Stimulated activated naive CD8-positive, alpha-beta T cell treated with anti-CD3 and anti-CD28 coated beads, Interleukin-15, Interleukin-2, amounts not matched to agents 100 U/mL and 50 U/mL, for 24 hours (primary cell): ENCODE measurements at places on chromosomes 13 and 19.
A peak's percentile ranks its signal among the peaks of the same experiment; 100 is the strongest.

DNA sequence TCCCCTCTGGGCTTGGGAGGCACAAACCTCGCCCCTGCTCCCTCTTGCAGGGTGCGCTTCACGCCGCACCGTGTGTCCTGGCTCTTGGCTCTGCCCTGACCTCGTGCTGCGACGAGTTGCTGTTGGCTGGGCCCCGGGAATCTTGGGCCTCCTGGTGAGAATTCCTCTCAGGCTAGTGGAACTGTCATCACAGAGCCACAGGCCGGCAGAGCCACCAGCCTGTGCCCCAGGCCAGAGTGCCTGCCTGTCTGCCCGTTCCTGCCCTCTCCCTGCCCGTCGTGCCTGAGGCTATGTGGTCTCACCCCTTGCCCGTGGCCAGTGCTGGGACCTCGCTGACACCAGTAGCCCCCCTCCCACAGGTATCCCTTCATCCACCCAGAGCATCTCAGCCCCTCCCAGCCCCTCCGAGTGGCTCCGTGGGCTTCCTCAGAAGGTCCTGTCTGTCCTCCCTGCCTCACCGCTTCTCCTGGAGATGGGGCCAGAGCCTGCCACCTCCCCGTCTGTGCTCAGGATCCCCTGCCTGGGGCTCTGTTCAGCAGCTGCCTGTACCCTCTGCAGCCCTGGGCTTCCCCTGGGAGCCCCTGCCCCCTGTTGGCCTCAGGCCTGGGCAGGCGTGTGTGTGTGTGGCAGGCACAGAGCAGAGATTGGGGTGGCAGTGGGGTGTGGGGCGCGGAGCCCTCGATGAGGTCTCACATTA, 13.3 kb downstream of the NDUFB7 start:
- DNase-seq: no peak

DNA sequence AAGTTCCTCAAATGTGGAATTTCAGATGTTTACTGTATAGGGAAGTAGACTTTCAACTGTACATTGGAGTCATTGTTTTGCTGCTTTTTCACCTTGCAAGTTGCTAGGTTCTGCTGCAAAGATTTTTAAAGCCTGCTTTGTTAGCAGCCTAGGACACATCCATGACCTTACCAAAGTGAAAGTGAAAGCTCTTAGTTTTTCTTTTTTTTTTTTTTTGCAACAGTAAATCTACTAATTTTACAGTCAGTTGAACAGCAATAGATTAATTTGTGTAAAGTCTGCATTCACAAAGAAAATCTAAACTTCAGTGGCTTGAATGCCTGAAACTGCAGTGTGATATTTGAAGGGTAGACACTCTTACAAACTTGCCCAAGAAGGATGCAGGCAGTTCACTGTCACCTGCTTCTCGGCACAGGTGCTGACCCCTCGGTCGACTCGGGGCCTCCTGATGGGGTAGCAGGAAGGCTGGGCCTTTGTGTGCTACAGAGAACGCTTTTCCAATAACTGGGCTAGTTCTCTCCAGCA, 5.0 kb upstream of the MTIF3 start:
- DNase-seq: peak; percentile 23

GRCh38 chr13:85806553-85807175, 7.4 kb upstream of the SLITRK6 start:
- no peak for DNase-seq

DNA sequence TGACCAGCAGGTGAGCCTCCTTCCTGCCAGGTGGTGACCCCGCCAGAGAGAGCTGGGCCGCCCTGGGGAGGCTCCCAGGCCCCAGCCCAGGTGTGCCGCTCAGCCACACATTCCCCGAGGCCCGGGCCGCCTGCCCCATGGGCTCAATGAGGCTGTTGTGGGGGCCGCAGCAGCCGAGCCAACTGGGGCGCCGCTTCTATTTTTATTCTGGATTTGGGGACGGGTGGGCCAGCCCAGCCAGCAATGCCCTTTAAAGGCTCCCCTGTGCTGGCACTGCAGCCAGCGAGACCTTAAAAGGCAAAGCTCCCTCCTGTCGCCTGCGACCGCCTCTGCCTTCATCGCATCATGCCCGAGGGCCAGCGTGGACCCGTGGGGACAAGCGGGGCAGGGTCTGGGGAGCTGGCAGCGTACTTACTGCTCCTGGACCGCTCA, 17.7 kb upstream of the CRTC1 start:
- DNase-seq: no peak

DNA sequence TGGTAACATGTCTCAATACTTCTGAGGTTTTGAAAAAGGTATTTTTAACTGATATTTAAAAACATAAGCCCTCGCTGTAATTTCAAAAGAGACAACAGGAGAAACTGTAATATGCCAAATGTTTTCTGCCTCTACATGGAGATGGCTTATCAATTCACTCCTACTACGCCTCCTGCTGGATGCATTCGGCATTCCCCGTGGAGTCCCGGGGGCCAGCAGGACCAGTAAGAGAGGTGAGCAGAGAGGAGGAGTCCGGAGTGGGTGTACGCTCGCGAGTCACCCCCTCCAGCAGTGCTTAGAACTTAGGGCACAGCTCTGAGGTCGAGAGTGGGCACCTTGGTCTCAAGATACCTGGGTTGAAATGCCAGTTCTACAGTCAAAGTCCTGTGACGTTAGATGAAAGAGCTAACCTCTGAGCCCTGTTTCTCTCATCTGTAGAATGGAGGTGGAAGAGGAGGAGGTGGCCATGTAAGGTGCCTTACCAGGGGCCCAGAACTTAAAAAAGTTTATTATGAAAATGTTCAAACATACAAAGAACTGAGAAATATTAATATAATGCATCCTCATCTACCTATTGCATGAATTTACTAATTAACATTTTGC, 110.2 kb downstream of the STK24 start:
- DNase-seq: peak; percentile 67
